ENCODE measurements at places on chromosomes 12 and 14.
A peak's percentile ranks its signal among the peaks of the same experiment; 100 is the strongest.

GRCh38 chr14:80977221-80977620, 21.8 kb downstream of the TSHR start:
- no peak for DNase-seq

- DNase-seq: no peak
These were observed 517.6 kb upstream of the ATP2B1 start for GRCh38 chr12:90226211-90226610.

DNA sequence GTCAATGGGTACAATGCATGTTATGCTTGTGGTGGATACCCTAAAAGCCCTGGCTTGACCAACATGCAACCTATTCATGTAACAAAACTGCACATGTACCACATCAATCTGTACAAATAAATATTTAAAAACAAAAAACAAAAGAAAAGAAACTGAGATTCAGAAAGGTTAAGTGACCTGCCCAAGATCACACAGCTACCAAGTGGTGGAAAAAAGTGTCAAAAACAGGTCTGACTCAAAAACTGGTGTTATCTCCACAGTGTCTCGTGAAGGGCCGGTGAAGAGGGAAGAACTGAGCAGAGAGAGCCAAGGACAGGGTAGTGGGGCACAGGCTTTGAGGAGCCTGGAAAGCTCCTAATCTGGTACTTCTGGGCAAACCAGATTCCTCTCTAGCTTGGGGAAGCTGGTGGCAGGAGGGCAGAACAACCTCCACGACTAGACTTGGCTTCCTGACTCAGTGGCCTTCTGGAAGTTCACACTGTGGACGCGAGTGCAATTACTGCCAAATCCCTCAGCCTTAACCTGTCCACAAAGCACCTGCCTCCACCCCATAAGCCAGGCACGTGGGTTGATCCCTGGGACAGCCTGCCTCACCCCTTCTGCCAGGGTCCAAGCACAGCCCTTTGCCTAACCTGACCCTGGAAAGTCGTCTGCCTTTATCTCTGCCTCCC, 15.6 kb downstream of the ZBTB39 start:
- DNase-seq: no peak

DNA sequence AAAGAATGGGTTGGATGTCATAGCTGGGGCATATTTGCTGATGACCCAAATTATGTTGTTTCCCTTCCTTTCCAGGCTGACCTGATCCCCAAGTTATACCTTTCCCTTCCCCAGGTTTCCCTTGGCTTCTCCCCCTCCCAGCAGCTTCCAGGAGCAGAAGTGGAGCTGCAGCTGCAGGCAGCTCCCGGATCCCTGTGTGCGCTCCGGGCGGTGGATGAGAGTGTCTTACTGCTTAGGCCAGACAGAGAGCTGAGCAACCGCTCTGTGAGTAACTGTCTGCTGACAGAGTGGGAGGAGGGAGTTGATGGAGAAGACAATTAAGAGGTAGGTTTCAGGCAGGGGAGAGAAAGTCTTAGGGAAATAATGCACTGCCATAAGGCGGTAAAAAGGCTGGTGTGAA, 25.0 kb downstream of the A2ML1 start:
- no peak for DNase-seq

- no peak for DNase-seq
These were observed 67.2 kb upstream of the ACSS3 start for GRCh38 chr12:81010641-81011040.

- DNase-seq: no peak
These were observed 257.3 kb upstream of the LRFN5 start for GRCh38 chr14:41349289-41349910.

- no peak for DNase-seq
These were observed 73.2 kb upstream of the EGLN3 start for GRCh38 chr14:34023824-34024767.

GRCh38 chr14:63564318-63564717, 21.1 kb upstream of the PPP2R5E start:
- no peak for DNase-seq

GRCh38 chr12:84954415-84954814, 41.8 kb upstream of the SLC6A15 start:
- no peak for DNase-seq

DNA sequence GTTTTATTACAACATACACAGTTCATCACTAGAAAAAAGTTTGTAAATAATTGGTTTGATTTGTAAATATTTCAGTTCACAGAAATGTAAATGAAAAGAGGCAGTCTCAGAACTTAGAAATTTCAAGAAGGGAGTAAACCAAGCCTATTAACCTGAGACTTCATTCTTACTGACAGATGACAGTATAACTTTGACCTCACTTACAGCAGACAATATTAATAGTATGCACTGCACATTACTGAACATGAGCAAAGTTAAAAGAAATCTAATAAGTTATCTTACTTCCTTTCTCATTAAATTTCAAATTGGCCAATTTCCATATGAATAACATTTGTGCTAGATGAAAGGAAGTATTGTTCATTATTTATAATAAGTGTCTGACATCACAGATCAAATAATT, 235.8 kb downstream of the SLC6A15 start:
- DNase-seq: no peak

DNA sequence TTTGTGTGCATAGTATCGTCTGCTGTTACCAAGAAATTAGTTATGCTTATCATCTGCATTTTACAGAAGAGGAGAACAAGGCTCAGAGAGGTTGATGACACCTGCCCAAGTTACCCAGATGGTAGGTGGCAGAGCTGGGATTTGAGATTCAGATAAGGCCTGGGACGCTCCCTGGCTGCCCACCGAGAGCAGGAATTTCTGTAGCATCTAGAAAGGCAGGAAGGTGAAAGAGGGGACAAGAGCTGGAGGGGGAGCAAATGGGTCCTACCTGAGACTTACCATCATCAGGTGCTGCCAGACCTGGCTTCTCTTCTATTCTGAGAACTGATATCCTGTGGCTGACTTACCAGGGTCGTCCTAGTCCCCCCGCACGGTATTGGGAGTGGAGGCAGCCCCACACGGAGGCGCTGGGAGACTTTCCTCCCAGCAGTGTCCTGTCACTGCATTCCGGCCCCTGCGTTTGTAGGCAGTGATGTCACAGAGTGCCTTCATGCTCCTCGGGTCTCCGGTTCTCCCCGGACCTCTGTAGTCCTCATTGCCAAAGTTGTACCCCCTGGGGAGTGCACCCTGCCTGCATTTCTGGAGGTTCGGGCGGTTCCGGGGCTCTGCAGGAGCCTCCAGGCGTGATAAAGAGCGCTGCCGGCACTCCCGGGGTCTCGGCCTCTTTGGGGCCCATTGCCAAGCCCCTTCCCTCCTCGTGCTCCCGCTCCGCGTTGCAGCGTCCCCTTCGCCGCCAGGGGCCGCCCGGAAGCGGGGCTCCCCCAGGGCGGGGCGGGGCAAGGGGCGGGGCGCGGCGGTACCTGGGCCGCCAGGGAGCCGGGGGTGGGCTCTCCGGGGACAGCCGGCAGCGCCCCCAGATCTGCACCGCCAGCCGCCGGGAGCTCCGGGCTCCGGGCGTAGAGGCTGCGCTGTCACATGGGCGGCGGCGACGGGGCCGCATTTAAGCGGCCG, at the start of gene CABP1:
TSS of gene CABP1 (plus strand) at position 856 of the 951 bp plus-strand sequence. CDS start at position 916, 60 bp downstream.
- peak; percentile 46 for DNase-seq

- DNase-seq: no peak
These were observed 393 bp downstream of the ORMDL2 start for GRCh38 chr12:55818140-55818728.

DNA sequence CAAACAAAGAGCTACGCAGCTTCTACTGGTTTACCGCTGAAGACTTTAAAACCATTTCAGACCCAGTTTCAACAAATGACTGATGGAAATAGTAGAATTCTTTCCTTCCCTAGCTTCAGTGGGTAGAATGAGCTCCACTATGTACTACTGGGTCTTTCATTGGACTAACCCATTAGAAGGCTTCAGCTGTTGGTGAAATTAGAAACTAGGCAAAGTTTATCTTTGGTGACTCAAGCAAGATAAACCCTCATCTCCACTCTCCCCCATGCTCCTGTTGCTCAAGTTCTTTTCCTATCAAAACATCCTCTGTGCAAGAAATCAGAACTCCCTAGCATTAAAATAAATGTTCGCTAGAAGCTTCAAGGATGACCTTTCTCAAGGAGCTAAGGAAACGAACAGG, 159.2 kb downstream of the PAWR start:
- DNase-seq: no peak

DNA sequence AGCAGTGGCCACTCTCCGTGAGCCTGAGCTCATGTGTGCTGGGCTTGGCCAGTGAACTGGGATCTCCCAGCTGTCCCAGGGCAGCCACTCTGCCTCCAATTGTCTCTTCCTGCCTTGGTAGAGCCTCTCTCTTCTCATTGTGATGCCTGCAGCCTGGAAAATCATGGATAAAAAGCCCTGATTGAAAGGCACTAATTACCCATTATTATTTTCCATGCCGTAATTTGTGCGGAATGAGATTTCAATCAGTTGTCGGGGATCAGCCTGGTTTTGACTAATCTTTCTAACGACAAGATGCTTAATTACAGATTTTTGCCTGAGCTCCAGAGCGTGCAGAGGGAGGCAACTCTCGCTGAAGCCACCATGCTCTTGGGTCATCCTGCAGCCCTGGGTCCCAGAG, 52.7 kb downstream of the ESRRB start:
- no peak for DNase-seq

- no peak for DNase-seq
These were observed 143.3 kb downstream of the DICER1 start for GRCh38 chr14:95014036-95014435.

DNA sequence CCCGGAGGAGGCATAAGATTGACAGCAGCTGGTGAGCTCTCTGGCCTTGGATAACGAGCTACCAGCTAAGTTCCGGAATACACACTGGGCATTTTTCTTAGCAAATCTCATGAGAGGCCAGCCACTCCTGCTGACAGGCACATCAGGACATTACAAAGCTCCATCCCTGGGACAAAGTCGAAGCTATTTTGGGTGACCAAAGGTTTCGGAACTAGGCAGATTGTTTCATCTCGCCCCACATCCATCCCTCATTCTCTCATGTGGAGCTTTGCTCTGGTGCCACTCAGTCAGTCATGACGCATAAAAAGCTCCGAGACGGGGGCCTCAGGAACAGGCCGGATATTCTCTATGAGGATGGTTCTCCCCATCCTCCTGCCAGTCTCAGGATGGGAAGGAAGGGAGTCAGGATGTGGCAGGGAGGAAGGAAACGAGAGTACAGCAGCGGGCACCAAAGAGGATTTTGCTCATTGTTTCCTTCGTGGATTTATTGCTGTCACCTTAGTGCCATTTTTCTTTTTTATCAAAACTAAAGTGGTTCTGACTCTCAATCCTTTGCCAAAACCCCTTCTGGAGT, 253.1 kb upstream of the FKBP4 start:
- DNase-seq: no peak

DNA sequence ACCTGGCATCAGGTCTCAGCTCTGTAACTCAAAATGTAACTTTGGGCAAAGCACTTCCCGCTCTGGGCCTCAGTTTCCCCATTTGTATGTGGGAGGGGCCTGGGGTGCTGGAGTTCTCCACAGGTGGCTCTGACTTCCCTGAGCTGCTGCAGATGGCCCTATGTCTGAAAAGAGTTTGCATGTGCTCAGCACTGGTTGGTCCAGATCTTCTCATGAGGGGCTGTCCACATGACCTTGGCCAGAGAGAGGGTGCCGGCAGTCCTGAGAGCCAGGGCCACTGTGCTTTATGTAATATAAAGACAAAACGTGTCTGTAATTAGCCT, 7.2 kb upstream of the CACNA2D4 start:
- no peak for DNase-seq

- no peak for DNase-seq
These were observed 46.7 kb downstream of the HSPB8 start for GRCh38 chr12:119225454-119225853.

- DNase-seq: no peak
These were observed 1.7 kb upstream of the LIN7A start for GRCh38 chr12:80939231-80939950.

- DNase-seq: no peak
These were observed 81.3 kb upstream of the DUSP6 start for GRCh38 chr12:89433634-89434033.

DNA sequence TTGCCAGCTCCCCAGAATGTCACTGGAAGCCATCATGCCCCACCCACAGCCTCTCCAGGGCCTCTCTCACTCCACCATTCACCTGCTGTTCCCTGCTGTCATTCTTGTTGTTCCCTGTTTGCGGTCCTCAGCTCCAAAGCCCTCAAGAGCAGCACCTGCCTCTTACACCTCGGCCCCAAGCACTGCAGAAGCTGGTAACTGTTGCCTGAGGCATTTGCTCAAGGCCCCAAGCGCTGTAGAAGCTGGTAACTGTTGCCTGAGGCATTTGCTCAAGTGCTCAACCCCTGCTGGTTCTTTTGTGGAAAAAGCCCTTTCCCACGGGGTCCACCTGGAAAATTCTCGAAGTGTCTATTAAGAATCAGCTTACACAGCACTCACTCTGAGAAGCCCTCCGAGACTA, 78.0 kb downstream of the ARL6IP4 start:
- DNase-seq: no peak

- no peak for DNase-seq
These were observed 20.1 kb upstream of the CERS5 start for GRCh38 chr12:50187084-50187900.

DNA sequence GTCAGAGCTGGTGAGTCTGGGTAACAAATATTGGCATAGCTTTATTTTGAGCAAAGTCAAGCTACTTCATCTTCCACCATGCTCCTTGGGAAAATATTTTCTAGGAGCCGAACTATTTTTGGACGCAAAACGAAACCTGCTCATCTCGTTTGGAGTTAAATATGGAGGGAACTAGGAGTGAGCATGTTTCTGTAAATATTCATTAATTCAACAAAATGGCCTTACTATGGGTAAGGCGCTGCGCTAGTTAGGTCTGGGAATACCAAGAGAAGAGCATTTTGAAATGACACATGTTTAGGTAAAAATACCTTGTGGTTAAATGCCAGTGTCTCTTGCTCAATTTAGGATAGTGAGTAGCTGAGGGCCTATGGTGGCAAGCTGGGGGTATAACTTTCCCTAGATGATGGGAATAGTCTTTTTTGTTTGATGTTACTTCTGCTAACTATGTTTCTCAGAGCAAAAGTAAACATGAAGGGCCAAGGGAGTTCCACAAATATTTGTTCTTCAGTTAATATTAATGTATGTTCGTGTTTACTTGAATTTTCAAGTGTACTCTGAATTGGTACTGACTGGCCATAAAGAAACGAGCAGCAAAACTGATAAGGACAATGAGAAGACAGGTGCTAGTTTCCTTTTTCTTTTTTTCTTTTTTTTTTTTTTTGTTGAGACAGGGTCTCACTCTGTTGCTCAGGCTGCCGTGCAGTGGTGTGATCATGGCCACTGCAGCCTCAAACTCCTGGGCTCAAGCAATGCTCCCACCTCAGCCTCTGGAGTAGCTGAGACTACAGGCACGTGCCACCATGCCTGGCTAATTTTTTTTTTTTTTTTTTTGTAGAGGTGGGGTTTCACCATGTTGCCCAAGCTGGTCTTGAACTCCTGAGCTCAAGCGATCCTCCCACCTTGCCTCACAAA, 77.7 kb downstream of the MAP1LC3B2 start:
- DNase-seq: no peak

DNA sequence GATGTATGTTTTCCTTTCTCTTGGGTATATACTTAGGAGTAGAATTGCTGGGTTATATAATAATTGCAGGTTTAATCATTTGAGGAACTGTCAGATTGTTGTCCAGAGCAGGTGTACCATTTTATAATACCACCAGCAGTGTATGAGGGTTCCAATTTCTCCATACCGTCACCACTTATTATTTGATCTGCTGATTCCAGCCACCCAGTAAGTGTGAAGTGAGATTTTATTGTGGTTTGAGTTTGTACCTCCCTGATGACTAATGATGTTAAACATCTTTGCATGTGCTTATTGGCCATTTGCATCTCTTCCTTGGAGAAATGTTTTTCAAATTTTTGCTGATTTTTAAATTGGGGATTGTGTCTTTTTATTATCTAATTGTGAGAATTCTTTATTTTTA, 15.1 kb downstream of the NCKAP5L start:
- DNase-seq: no peak

GRCh38 chr12:109719123-109720022, 5.7 kb downstream of the FAM222A start:
- no peak for DNase-seq

GRCh38 chr14:53701108-53701875, 255.3 kb downstream of the BMP4 start:
- DNase-seq: no peak
